ENCODE measurements at places on chromosomes 12 and 14.

DNA sequence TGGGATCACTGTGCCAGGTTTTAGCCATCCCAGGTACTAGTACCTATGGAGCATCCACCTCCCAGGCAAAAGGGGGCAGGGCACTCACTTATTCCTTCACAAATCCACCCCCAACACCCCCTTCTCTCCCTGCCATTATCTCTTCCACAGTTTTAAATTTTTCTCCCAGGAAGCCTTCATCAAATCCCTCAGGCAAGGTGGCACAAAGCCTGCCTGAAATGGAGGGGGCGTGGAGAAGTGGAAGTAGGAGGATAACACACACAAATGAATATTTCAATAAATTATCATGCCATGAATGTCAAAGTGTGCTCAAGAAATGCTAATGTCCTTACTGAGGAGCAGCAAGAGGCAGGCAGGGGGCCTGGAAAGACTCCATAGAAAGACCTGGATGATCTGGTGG lies 4.7 kb upstream of the CHST11 start:
- DNase-seq, result no peak

DNA sequence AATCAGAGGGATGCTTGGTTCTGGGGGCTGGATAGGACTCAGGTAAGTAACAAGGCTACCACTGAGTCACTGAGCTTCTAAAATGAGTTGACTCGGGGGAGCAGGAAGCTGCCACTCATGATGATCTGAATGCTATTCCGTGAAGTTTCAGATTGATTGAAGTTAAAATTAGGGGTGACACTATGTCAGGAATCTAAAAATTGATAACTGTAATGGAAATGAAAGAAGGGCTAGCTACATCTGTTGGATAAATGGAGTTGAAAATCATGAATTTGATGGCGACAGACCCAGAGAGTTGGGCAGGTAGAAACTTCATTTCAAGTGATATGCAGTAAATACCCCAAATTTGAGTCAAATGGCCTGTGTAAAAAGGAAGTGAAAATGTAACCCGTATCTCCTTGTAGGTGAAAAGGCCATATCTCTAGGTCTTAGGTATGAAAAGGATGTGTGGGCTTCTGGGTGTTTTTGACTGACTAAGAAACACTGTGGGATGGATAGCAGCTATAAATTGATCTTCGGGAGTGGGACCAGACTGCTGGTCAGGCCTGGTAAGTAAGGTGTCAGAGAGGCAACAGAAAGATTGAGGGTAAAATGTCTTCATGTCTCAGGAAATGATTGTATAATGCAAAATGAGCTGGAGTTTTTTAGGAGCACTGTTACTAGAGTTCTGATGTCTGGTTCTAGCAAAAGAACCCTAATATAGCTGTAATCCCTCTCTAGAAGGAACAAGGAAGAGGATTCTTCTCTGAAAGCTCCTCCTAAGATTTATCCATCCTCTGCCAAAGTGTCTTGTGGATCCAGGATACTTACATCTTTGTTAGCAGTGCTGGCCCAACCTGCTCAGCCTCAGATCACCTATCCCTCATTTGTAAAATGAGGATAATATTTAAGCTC lies 57.3 kb downstream of the DAD1 start:
- DNase-seq, result no peak

GRCh38 chr12:91523831-91524230 lies 341.2 kb upstream of the DCN start:
- no peak for DNase-seq

DNA sequence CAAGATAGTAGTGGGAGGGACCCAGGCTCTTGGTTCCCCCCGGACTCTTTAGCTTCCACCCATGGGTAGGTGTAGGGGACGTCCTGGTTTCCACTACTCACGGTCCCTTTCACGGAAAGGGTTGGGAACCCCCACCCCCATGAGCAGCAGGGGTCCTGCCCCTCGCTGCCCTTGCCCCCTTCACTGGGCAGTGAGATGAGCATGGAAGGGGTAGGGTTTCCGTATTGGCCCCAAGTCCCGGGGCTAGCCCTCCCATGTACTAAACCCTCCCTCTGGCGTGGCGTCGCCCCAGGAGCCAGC lies 12.7 kb downstream of the AGAP2 start:
- DNase-seq, result no peak

DNA sequence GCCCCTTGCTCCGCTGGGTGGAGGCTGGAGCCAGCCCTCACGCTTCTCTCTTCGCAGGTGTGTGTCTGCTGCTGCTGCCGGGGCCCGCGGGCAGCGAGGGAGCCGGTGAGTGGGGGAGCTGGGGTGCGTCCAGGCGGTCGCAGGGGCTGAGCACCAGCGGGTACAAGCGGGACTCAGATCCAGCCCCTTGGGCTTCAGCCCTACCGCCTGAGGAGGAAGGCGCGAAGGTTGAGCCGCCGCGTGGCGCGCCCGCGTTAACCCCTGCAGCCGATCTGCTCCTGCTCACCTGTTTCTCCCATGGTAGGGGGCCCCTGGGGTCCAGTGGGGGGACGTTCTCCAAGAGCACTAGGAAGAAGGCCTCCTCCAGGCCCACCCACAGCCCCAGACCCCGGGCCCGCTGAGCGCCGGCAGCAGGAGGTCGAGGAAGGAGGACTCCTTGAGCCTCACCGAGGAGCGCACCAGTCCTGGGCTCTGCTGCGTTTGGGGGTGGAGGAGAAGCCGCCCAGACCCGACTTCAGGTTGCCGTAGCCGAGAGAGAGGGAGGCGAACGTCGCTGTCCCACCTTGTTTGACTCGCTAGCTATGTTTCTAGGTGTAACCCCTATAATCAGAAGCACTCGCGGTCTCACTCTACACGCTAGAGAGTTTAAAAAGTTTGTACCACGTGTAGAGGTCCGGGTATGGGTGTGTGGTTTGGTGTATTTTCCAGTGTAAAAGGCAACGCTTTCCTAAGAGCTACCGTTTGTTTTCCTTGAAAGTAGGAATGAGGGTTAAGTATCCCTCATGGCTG lies 834 bp downstream of the COCH start:
- peak; percentile 51 for DNase-seq

DNA sequence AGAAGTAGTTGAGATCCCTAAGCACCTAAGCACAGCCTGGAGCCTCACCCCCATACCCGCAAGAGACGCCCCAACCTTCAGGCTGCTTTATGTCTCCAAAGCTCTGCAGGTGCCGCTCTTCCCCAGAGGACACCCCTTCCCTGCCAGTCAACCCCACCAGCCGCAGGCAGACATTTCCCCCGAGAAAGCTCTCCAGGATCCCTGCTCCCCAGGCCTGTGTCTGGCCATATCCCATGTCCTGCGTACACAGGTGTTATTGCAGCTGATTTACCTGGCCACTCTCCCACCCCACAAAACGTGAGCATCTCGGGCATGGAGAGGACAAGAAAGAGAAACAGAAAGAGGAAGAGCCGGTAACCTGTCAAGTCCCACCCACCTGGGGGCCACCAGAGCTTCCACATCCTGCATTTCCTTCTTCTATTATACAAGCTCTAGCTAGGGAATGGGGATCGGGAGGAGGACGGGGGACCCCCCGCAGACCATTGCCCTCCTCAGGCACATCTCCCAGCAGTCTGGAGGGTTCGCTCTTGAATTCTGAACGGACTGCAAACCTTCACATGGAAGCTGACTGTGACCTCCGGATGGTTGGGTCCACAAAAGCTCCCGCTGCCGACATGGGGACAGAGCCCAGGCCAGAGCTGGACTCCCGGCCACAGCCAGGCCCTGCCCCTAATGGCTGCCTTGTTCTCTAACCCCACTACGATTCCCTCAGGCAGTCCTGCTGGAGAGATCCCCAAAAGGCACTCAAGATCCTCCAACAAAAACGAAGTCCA lies 17.6 kb downstream of the CCDC88C start:
- DNase-seq, result peak; percentile 47

DNA sequence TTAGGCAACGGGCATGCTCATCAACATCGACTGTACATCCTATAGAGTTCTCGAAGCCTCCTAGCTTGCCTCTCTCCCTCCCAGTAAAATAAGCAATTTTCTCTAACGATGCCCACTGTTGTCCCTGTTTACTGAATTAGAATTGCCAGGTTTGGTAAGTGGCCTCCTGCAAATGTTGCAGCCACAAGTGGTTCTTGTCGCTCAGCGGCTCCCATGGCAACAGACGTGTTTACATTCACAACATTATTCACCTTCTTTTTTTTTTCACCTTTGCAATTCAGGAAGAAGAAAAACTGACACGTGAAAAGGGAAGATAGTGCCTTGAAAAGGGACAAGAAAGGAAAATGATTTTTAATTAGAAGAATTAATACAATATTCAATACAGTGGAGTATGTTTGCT lies 100.9 kb upstream of the PKP2 start:
- DNase-seq, result no peak

- no peak for DNase-seq
Observed at GRCh38 chr14:95157048-95157326, 342 bp downstream of the DICER1 start.

DNA sequence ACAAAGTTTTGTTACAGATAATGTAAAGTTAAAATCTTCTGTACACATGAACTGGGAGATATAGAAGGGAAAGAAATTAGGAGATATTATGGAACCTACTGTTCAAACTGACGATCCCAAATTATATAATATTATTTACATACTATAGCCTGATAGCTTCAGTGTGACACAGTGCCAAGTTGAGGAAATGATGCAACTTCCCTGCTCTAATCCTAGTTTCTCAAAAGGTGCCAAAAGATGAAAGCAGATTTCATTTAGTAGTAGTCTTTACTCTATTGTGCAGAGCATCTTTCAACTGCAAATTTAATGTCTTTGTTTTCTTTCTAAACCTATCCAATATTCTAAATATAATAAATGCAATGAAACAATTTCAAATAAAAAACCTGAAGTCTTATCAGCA lies 46.9 kb downstream of the COCH start:
- DNase-seq, result peak; percentile 18

DNA sequence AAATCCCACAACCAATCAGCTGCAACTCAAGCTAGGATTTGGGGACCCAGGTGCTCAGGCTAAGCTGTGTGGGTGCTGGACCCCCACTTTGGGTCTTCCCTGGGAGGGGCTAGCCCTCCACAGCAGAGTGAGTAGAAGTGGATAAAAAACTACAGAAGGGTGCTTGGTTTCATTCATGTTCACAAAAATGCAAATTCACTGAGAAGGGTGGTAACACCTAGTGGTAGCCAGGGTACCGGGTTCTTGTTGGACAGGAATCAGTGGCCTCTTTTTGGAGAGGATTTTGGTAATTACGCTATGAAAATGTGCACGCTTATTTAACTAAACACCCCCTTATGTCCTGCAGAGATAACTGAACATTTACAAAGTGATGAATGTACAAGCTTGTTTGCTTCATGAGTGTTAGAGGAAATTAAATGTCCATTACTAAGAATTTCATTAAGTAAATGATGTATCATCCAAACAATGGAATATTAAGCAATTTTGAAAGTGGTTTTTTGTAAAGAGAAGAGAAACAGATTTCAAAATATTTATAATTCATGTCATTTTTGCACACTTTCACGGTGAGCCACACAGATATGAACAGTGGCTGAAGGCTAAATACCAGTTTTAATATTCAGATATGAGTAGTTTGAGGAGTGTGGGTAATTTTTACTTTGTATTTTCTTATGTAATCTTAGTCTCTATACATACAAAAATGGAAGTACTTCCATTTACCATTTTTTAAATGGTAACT lies 78.3 kb downstream of the DDX51 start:
- DNase-seq, result no peak

- DNase-seq, result no peak
Observed at GRCh38 chr12:76720068-76720467, 43.8 kb upstream of the ZDHHC17 start.

- no peak for DNase-seq
Observed at GRCh38 chr12:132344601-132345000, 15.2 kb upstream of the GALNT9 start.

DNA sequence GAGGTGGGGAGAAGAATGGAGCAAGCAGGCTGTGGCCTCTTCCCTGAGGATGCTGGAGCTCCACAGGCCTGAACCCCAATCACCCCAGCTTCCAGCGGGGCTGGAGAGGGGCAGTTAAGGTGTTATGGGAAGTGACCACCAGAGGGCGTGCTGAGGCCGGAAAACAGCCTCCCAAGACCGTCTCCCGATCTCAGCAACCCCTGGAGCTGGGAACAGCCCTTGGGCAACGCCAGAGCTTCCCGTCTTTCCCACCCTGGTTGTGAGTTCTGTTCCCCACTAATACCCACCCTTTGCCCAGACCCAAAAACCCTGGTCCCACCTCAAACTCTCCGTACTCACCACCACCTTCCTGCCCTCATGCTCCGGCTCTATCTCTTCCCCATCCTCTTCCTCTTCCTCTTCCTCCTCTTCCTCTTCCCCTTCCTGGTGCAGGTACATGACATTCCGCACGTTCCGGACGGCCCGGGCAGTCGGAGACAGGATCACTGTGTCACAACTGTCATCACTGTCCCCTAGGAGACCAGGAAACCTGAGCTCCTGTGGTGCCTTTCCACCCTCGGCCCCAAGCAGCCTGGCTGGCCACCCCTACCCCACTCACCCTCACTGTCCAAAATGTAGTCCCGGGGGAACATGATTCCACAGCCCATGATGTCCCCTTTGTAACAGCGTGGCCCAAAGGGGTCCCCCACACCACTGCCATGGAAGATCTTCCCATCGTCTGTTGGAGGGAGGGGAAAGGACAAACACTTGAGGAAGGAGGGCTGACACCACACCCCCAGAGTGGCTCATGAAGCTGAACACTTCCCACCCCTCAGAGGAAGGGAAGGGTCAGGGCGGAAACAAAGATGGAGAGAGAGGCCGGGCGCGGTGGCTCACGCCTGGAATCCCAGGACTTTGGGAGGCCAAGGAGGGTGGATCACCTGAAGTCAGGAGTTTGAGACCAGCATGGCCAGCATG lies 12.9 kb downstream of the SPRYD3 start:
- peak; percentile 67 for DNase-seq

DNA sequence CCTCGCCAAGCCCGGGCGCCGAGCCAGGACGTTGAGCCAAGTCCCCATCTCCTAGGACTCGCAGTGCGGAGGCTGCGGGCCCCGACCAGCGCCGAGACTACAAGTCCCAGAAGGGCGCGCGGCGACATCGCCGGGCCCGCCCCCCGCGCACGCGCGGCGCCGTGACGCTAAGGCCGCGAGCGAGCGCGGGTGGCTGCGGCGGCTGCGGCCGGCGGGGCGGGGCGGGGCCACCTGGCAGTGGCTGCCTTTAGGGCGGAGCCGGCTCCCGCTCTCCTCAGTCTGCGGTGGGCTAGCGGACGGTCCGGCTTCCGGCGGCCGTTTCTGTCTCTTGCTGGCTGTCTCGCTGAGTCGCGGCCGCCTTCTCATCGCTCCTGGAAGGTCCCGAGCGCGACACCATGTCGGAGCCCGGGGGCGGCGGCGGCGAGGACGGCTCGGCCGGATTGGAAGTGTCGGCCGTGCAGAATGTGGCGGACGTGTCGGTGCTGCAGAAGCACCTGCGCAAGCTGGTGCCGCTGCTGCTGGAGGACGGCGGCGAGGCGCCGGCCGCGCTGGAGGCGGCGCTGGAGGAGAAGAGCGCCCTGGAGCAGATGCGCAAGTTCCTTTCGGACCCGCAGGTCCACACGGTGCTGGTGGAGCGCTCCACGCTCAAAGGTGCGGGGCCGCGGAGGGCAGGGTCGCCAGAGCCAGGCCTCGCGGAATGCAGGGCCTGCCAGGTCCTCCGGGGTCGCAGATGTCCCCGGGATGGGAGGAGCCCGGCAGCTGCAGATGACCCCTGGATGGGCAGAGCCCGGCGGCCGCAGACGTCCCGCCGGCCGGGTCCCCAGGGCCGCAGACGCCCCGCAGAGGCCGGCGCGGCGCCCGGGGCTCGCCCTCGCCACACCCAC lies at the start of gene DYNC1H1:
TSS of gene DYNC1H1 (plus strand) at position 277 of the 884 bp plus-strand sequence. CDS start at position 396, 119 bp downstream.
- DNase-seq, result peak; percentile 92

GRCh38 chr14:104037903-104038302 lies 47.6 kb upstream of the ASPG start:
- DNase-seq, result no peak
